ENCODE measurements at places on chromosomes 1 and 21.
A peak's percentile ranks its signal among the peaks of the same experiment; 100 is the strongest.

- no peak for DNase-seq
Measured at GRCh38 chr1:10996100-10996499, 16.4 kb upstream of the TARDBP start.

DNA sequence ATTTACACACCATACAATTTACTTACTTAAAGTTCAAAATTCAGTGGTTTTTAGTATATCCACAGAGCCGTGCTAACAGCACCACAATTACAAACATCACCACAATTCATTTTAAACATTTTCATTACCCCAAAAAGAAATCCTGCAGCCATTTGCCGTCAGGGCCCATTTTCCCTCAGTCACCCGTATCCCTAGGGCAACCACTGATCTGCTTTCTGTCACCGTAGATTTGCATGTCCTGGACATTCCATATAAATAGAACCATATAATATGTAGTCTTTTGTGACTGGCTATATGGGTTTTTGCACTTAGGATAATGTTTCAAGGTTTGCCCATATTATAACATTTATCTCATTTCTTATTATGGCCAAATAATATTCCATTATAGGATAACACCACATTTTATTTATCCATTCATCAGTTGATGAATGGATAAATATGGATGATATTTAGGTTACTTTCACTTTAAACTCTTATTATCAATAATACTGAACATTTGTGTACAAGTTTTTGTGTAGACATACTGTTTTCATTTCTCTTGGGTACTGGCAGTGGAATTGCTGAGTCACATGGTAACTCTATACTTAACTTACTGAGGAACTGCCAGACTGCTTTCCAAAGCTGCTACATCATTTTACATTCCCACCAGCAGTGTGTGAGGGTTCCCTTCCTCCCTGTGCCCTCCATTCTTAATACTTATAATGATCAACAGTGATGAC is 68.9 kb downstream of the ST3GAL3 start:
- DNase-seq: no peak

DNA sequence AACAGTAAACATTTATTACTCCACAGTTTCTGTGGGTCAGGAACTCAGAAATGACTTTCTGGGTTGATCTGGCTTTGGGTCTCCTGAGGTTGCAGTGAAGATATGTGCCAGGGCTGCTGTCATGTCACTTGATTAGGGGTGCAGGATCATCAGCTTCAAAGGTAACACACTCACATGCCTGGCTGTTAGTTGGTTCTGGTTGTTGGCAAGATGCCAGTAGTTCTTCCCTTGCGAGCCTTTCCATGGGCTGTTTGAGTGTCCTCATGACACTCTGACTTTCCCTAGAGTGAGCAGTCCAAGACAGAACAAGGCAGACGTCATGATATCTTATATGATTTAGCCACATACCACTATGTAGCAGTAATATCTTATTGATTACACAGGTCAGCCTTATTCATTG is 1.8 kb downstream of the SWT1 start:
- DNase-seq: no peak

- DNase-seq: no peak
Measured at GRCh38 chr1:33001282-33001681, 35.4 kb downstream of the AK2 start.

GRCh38 chr1:242847390-242847993 is 323.0 kb upstream of the PLD5 start:
- DNase-seq: no peak

GRCh38 chr1:156126630-156127534 is 12.4 kb downstream of the LMNA start:
- peak; percentile 48 for DNase-seq

DNA sequence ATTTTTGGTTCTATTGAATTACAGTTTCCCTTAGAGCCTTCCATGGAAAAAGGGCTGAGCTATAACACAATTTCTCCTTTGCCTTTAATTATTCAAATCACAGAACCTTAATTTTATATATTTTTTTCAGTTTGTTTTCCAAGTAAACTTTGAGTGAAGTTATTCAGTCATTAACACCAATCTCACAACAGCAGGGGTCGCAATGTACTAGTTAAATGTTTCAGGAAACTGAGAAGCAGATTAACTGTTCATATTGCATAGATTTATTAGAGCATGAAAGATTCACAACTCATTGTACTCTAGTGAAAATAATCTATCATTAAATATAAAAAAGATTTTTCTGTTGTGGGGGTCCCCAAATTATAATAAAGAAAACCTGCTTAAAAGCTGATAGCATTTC is 64.1 kb downstream of the KIFAP3 start:
- no peak for DNase-seq

DNA sequence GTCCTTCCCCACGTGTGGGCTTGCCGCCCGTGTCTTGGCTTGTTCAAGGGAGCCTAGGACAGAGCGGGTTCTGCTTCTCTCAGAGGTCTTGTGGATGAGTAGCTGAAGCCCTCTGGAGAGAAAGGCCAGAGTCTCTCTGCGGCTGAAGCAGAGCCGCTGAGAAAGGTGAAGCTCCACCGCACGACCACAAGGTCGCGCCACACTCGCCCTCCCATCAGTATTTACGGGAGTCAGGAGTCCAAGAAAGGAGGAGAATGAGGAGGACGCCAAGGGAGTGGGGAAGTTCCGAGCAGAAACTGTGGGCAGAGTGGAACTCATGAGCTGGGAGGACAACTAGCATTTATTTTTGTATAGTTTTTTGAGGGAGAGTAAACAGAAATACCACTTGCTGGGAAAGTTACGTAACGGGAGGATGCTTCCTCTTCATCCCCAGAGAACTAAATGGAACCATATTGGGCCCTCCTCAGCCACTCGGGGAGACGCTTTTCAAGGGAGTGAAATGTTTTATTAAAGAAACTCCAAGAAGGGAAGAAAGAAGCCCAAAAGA is 51.6 kb upstream of the HAO2 start:
- no peak for DNase-seq

DNA sequence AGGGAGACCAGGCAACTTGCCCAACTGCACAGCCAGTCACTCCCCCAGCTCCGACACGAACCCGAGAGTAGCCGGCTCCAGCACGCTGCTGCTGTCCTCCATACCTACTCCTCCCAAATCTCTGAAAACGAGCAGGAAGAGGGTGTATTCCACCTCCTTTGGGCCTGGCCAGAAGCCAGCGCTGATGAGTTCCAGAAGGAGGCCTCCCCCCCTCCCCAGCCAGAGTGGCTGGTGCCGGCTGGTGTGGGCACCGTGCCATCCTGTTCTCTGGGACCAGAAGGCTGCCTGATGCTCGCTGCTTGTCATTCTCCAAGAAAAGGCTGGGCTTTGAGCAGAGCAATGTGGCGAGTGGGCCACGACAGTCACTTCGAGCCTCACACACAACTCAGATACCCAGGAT is 22.2 kb downstream of the KCNN3 start:
- no peak for DNase-seq

DNA sequence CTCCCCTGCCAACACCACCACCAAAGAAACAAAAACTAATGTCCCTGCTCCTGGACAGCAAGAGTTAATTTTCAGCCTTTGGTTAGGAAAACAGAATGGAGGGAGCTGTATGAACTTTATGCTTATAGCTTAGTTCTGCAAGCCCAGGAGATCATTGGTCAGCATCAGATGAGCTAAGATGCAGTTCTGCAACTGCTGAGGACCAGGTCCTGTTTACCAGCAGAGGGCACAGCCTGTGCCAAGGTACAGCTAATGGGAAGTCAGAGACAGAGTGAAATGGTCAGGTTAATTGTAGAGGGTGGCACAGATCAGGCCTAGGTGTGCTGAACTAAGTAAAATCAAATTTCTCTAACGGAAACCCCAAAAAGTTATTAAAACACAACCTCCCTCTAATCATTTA is 161.3 kb downstream of the ROR1 start:
- no peak for DNase-seq

All from activated naive CD4-positive, alpha-beta T cell (primary cell).